Anterior cingulate cortex (tissue), 58 donors: ENCODE measurements at places on chromosomes 16 and 17.

GRCh38 chr16:68257906-68258800 is 6.2 kb upstream of the SLC7A6 start:
- DNase-seq = no peak

- DNase-seq = no peak
Measured at GRCh38 chr16:71288570-71288889, 672 bp downstream of the CMTR2 start.

- no peak for DNase-seq
Measured at GRCh38 chr16:66054095-66054494, 312.4 kb upstream of the CDH5 start.

DNA sequence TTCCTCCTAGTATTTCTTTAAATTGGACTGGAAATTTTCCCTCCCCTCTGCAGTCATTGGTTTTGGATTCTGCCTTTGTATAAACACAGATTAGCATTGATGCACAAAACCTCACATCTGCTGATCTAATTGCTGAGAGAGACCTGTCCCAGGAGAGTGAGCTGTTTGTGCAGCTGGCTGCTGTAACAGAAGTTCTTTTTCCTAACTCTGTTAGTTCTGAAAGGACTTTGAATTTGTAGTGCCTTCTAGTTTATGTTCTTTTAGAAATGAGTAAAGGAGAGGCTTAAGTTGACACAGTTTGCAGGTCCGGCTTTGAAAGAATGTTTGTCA is 45.2 kb upstream of the KPNB1 start:
- DNase-seq = no peak

DNA sequence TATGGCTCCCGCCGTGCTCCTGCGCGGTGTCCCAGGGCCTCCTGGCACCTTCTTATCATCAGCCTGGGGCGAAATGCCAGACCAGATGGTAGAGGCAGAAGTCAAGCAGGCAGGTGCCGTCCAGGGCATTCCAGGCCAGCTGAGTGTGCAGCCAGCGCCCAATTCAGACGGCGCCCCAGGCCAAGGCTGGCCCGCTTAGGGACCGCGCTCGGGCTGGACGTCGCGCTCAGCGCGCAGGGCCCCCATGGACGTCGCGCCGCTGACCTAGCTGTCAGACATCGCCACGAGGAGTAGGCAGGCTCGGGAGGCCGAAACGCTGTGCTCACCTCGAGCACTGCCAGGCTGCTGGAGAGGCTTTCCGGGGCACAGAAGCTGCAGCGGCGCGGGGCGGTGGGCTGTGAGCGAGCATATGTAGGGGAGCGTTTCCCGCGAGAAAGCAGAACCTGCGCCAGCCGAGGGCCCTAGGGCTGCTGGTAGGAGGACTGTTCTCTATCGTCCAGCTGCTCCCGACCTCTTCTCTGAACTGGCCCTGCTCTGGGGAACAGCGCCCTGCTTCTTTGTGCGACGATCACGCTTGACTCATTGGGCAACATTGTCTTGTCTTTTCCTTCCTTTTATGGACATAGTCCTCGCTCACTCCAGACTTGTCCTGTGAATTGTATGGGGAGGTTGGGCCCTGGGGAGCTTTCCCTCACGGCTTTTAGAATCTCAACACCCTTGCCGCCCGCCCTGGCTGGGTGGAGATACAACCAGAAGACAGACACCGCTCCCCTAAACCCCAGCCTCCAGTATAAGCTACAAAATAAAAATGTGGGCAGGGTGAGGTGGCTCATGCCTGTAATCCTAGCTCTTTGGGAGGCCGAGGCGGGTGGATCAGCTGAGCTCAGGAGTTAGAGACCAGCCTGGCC is 8.4 kb upstream of the CA4 start:
- DNase-seq = no peak

GRCh38 chr16:2026461-2027023 is at the start of gene NHERF2:
Gene NHERF2, plus strand, starts transcription at chr16:2026902. Its CDS starts 104 bp downstream, at chr16:2027006.
- no peak for DNase-seq

DNA sequence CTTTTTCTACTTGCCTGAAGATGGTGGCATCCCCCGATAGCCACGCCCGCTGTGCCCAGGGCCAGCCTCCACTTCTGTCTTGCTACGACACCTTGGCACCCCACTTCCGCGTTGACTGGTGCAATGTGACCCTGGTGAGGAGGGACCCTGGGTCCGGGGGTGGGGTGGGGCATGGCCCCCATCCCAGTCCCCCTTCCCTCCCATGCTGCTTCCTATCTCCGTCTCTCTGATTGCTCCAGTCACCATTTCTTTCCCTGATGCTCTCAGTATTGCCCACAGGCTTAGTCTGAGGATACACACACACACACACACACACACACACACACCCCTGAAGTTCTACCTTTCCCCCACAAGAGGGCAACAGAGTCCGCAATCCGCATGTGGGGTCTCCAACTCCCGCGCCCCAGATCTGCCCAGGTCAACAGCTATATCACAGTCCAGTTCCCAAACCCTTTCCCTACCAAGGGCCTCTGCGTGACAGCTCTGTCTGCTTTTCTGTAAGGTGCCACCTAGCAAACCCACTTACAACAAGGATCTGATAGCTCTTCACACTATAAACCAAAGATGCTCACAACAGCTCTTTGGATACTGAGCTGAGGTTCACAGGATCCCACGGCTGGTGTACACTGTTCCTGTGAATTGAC is 3.4 kb downstream of the SGCA start:
- peak; percentile 28 for DNase-seq

GRCh38 chr17:63772801-63773271 is 561 bp downstream of the CCDC47 start:
- no peak for DNase-seq

DNA sequence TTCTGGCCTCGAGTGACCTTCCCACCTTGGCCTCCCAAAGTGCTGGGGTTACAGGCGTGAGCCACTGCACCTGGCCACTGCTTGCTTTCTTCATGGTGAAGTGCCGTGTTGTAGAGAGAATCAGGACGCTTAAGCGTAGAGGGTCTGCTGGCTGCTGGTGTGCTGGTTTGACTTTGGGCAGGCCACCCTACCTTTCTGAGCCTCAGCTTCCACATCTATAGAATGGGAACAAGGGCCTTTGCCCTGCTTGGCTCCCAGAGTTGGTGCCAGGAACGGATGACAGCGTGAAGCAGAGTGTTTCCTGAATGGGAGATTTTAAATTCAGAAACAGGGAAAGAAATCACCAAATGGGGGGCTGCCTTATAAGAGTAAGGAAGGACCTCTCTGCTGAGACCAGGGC is 60.9 kb downstream of the NKD1 start:
- no peak for DNase-seq

GRCh38 chr16:66576296-66576695 is 3.0 kb upstream of the CMTM2 start:
- no peak for DNase-seq

DNA sequence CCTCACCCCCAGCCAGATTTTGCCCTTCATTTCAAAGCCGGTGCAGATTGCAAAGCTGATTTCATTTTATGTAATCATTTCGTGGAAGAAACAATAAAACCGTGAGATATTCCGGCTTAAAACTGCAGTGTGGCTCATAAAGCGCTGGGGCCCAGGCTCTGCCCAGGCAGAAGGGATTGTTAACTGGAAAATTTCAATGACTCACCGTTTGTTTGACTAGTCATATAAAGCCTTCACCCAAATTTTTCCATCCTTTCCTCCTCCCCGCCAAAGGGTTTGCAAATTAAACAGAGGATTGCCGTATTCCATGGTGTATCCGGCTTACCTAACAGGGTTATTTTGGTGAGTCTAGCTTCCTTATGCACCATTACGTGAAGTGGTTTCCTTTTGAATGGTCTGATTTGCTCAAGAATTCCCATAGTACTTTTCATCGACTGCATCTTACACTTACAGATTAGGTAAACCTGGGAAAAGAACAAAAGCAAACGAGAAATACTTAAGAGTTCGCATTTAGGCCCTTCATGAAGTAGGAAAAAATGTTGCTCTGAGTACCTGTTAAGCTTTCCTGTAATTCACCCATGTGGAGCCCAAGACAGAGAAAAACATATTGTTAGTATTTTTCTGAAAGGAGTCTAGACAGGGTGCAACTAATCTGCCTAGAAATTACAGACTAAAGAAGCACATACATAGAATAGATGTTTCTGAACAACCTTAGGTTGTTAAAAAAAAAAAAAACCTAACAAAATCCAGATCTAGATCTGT is 949 bp upstream of the GSPT1 start:
- no peak for DNase-seq

DNA sequence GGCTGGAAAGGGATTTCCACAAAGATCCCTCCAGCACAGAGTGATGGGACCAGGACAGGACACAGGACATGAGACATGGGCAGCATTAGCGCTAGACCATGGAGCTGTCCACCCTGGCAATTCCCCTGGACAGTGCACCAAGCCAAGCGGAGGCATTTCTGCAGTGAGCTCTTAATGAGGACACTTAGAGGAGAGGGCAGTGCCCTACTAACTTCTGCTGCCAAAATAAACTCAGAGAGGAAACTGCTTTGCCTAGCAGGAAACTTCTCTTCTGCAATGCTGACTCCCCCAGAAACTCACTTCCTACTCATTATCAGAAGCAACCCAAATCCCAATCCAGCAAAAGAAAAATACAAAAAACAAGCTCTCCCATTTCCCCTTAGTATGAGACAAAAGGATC is 119.2 kb downstream of the HS3ST2 start:
- DNase-seq = no peak

- no peak for DNase-seq
Measured at GRCh38 chr17:79874329-79874981, 35.2 kb upstream of the CBX4 start.

DNA sequence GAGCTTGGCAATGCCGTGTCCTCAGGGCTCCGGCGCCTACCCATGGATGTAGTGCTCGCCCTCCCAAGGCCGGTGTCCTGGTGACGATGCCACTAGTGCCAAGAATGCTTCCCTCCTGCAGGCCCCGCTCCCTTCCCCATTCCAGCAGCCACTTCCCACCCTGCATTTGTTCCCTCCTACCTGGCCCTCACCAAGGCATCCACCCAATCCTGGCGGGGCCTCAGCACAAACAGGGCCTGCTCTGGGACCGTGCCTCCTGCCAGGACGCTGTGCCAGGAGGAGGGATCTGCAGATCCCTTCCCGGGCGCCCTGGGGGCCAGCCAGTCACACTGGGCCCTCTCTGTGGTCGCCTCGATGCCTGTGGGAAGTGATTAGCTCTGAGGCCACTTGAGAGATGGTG is 25.1 kb downstream of the ABR start:
- no peak for DNase-seq

DNA sequence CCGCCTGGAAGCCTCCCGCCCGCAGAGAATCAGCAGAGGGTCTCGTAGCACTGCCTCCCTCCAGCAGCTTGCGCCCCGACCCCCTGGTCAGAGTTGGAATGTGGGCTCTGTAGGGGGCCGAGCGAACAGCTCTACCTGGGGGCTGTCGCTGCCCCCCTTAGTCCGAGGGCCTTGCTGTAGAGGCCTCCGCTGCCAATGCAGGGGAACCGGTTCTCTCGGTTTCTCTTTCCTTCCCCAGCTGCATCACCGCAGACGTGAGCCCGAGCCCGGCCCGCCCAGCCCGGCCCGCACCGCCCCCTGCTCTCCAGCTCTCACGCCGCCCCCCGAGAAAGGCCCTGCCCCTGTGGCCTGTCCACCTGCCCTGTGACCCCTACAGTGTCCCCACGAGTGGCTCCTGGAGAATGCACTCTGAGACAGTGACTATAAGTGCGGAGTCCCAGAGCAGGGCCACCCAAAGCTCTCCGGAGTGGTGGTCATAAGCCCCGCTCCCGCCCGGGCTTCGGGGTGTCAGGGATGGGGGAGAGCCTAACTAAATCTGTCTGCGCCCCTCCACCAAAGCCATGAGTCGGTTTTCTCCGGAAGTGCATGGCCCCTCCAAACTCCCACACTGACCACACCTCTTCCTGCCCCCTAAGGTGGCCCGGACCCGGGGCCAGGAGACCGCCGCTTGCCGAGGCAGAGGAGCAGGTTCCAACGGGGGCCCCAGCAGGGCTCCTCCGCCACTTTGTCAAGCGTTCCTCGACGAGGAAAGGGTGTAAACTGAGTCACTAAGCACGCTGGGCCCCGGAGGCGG is 1.7 kb downstream of the ARHGAP27 start:
- DNase-seq = no peak

DNA sequence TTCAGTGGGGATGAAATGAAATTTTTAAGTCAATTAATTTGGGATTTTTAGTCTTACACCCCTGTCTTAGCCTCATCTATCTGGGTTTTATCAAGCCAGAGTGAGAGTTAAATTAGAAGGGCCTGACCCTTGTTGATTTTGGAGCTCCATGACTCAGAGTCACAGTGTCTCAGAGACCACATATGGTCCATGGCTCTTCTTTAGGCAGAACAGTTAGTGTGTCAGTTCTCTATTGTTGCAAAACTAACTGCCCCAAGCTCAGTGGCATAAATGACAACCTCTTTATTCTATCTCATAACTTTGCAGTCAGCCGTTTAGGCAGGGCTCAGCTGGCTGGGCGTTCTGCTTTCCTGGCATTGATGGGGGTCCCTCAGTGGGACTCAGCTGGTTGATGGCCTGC is 44.7 kb downstream of the IRF8 start:
- DNase-seq = no peak

DNA sequence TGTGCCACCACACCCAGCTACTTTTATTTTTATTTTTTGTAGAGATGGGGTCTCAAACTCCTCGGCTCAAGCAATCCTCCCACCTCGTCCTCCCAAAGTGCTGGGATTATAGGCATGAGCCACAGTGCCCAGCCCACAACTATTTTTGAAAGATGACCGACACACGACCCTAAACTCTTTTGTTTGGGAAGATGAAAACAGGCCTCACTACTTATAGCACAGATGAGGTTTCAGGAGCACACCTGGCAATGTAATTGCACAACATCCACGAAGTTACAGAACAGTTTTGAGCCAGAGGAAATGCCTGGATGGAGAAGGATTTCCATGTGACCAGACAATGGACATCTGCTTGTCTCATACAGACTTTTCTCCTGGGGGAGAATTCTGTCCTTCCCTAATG is 43.4 kb upstream of the PRSS54 start:
- no peak for DNase-seq

GRCh38 chr16:88303890-88304819 is 78.6 kb upstream of the ZNF469 start:
- no peak for DNase-seq

GRCh38 chr17:66942451-66943264 is 21.8 kb upstream of the CACNG4 start:
- no peak for DNase-seq

DNA sequence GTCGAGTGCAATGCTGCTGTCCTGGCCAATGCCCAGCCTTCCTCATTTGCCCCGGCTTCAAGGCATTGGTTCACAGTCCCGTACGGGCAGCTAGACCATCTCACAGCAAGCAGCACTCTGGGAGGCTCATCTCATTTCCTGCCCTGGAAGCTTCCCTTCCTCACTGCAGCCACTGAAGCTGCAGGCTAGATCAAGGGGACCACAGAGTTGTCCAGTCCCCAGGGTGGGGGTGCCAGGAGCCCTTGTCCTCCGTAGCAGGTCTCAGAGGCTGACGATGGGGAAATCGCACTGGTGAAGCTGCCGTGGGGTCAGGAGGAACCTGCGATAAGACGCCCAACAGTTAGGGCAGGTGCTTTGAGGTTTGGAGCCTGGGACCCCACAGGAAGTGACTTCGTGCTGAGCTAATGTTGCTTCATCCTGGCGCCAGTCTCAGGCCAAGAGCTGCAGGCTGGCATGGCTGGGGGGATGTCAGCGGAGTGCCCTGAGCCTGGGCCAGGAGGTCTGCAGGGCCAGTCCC is at the start of gene SPNS3:
SPNS3 (plus strand) TSS at position 426 of the 517 bp plus-strand sequence; CDS start at position 454, 28 bp downstream.
- DNase-seq = no peak

- no peak for DNase-seq
Measured at GRCh38 chr16:49688036-49688697, 167.7 kb downstream of the ZNF423 start.

- DNase-seq = no peak
Measured at GRCh38 chr17:58136669-58137279, 11.4 kb upstream of the OR4D1 start.
